ENCODE measurements at places on chromosomes 5 and 9.

DNA sequence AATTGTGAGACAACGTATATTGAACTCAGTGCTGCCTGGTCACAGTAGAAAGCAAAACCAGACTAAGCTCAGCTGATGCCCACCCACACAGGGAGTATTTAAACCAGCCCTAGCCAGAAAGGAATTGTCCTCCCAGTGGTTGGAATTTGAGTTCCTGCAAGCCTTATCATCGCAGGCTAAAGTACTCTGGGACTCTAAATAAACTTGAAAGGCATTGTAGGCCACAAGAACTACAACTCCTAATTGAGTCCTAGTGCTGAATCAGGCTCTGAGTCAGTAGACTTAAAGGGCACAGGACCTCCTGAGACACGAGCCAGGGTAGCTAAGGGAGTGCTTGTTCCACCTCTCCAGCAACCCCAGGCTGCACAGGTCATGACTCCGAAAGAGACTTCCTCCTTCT, 171.4 kb downstream of the MCTP1 start:
- DNase-seq = no peak

DNA sequence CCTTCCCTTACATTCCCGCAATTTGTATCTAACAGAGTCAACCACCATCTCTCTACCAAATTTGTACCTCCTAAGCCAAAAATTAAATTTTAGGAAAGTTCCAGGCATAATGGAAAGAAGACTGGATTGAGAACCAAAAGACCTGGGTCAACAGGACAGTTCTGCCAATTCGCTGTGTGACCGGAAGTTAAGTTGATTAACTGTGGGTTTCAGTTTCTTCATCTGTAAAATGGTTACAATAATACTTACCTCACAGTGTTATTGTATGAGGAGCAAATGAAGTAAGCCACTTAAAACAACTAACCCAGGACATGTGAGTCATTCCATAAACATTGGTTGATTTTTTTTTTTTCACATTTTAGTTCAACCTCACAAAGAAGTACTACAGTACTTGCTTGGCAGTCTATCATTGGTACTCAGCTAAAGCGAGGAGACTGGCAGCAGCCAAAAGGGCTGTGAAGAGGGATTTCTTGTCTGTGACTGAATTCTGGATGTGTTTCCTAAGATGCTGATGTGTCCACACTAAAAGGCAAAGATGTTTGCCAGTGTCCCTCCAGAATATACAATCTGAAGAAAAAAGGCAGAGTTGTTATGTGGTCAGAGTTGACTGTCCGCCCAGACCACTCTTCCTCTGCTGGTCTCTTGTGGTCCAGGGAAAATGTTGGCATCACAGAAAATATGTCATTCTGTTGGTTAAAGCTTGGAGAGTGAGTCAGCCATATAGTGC, 198.6 kb downstream of the TLE1 start:
- DNase-seq = peak; percentile 42

- DNase-seq = no peak
Observed at GRCh38 chr5:167177736-167178135, 1113.7 kb upstream of the WWC1 start.

- DNase-seq = no peak
Observed at GRCh38 chr5:116719106-116719505, 144.5 kb upstream of the SEMA6A start.

- no peak for DNase-seq
Observed at GRCh38 chr5:81787474-81788242, 36.8 kb upstream of the SSBP2 start.

GRCh38 chr5:124210111-124210910, 536.1 kb downstream of the ZNF608 start:
- DNase-seq = no peak

GRCh38 chr5:75667586-75667985, 49.7 kb downstream of the POC5 start:
- DNase-seq = no peak

DNA sequence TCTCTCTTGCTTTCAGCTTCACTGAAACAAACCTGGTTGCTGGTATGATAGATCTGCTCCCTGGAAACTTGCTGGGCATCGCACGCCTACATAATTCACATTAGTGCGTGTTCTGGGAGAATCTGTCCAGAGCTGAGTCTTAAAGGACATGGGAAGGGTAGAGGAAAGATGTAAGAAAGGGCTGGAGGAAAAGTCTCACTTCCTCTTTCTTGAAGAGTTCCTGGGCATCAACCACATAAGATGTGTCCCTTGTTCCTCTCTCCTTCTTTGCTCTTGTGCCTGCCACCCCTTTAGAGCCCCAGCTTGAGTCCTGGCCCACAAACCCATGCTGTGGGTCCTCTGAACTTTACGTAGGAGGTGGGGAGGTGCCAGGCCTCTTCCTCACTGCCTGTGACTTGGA, 205.3 kb upstream of the PANK3 start:
- no peak for DNase-seq

GRCh38 chr5:88952344-88952743, 69.4 kb upstream of the MEF2C start:
- DNase-seq = peak; percentile 13

- DNase-seq = no peak
Observed at GRCh38 chr9:127778280-127779135, at the start of gene SH2D3C. TSS of gene SH2D3C (minus strand) at chr9:127778666. CDS start at chr9:127778627, 39 bp downstream.

- peak; percentile 61 for DNase-seq
Observed at GRCh38 chr9:86500667-86501435, 146.6 kb upstream of the TUT7 start.

GRCh38 chr5:80035839-80036238, 691 bp downstream of the THBS4 start:
- DNase-seq = no peak

DNA sequence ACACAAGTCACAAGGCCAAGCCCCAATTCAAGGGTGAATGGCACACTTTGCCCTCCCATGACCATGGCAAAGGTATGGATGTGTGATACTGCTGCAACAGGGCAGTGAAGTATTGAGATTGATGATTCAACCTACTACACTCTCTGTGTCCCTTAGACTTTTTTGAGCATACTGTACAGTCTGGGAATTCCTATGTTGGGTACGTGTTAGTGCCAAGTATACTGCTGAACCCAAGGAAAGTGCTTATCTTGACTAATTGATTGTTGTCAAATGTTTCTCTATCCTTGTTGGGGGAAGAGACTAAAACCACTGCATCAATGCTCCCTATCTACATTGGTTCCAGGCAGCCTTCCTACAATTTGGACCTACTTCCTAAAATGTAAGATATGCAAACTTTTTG, 93.7 kb downstream of the NDFIP1 start:
- no peak for DNase-seq

GRCh38 chr9:122232796-122233306, 4.1 kb upstream of the LHX6 start:
- DNase-seq = no peak

DNA sequence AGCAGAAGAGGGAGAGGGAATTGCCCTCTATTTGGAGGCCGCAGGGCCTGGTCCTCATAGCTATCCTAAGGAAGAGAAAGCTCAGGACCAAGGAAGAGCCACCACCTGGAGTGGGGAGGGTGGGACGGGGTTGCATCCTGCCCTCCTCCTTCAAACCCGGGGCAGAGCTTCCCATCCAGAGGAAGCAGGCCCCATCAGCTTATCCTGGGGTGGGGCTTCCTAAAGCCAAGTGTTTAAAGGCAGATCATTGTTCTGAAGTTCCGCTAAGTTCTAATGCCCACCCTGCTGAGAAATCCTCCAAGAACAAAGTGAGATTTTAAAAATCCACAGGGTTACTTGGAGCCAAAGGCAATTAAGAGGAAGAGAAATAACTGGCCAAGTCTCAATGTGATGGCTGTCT, 210.3 kb downstream of the C9orf152 start:
- DNase-seq = no peak

- no peak for DNase-seq
Observed at GRCh38 chr9:114030364-114030763, 47.7 kb downstream of the AMBP start.
